ENCODE measurements at places on chromosomes 7 and 10.

DNA sequence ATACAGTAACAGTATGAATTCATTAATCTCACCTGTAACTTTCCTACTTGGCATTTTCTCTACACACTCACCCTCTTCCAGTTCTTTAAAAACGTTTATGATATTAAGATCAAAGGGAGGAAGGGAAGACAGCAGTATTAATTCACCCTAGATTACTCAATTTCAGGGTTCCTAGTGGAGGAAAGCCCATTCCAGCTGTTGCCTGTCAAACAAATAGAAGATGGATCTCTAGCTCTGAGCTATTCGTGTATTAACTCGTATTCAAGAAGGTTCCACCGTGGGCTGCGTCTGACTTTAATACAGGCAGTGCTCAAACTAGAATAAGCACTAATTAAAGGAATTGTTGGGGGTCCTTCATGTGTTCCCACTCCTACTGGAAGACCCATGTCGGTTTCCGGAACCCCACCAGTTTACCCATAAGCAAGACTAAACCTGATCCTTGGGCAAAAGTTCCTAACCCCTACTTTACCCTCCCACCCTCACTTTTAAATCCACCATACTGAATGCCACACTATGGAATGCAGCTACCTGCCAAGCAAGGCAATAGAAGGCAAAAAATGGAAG is 2.1 kb downstream of the NANOS1 start:
- DNase-seq, result no peak

DNA sequence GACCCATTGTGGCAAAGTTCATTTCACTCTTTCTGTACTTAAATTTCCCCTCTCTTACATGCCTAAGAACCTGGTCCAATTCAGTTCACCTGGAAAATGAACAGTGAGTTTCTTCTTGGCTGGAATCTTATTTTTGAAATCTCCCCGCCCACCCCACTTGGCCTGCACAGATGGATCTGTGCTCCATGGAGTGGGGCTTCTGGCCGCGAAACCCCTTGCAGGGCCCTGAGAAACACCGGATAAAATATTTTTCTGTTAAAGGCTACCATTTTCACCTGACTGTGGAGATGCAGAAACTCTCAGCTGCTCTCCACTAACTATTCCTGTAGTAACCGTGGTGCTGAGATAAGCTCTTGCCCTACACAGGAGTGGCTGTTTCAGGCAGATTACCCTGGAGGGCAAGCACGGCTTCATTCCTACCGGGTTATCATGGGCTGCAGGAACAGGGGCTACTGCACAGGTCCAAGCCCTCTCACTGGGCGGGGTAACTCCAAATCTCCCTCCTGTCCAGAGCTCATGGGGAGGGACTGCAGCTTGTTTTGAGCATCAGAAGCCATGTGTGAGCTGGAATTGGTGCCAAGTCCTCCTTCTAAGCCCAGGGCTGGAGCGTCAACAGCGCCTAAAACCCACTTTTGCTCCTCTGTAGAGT is 118.9 kb downstream of the PRPF18 start:
- DNase-seq, result no peak

GRCh38 chr10:132554053-132554990 is 16.7 kb downstream of the INPP5A start:
- no peak for DNase-seq

GRCh38 chr10:12051241-12051640 is 8.6 kb upstream of the UPF2 start:
- DNase-seq, result no peak

GRCh38 chr7:8384901-8385300 is 48.5 kb upstream of the NXPH1 start:
- no peak for DNase-seq

- peak; percentile 27 for DNase-seq
Observed at GRCh38 chr10:7233259-7233991, 177.4 kb downstream of the SFMBT2 start.

- DNase-seq, result peak; percentile 29
Observed at GRCh38 chr7:66138994-66139752, 24.5 kb downstream of the CRCP start.

DNA sequence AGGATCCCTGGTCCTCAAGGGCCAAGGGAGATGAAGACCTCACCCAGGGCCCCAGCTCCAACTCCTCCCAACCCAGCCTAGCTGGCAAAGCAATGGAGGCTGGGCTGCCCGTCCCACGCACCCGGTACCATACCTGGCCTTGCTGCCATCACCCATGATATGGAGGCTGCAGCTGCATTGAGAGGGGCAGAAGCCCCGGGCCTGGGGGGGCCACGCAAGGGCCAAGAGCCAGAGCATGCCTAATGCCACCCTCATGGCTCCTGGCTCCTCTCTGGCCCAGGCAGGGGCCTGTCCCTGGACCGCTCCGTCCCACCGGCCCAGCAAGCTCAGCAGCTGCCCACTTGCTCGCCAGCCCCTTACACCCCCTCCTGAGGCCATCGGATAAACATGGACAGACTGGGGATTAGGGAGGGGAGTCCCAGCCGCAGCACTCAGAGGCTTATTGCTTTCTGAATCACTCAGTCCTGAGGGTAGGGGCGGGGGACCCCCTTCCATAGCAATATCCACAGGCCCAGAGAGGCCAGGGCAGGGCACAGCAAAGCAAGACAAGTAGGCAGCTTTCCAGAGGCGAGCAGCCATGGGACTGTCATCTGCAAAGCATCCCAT is at the start of gene LRIT1:
Gene LRIT1, minus strand, starts transcription at position 362 of the 606 bp plus-strand sequence. Its CDS starts 107 bp downstream, at position 255.
- DNase-seq, result no peak

- peak; percentile 100 for DNase-seq
Observed at GRCh38 chr7:40437498-40437897, 302.7 kb downstream of the SUGCT start.

GRCh38 chr7:37921876-37922275 is 1.4 kb downstream of the EPDR1 start:
- no peak for DNase-seq

GRCh38 chr10:113241599-113242360 is 291.7 kb downstream of the TCF7L2 start:
- DNase-seq, result no peak

DNA sequence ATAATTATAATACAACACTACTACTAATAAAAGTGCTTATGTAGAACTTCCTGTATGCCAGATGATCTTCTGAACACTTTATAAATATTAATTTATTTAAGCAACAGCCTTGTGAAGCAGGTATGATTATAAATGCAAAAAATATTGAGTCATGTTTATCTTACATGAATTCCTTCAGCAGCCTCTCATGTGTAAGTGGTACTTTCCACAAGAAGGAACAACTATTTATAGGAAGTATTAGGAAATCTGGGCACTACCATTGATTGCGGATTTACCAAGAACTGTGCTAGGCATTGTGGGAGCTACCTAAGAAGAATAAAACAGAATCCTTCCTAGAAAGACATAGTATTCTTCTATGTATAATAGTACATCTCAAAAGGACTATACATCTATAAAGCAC is 10.7 kb upstream of the STEAP4 start:
- DNase-seq, result no peak

DNA sequence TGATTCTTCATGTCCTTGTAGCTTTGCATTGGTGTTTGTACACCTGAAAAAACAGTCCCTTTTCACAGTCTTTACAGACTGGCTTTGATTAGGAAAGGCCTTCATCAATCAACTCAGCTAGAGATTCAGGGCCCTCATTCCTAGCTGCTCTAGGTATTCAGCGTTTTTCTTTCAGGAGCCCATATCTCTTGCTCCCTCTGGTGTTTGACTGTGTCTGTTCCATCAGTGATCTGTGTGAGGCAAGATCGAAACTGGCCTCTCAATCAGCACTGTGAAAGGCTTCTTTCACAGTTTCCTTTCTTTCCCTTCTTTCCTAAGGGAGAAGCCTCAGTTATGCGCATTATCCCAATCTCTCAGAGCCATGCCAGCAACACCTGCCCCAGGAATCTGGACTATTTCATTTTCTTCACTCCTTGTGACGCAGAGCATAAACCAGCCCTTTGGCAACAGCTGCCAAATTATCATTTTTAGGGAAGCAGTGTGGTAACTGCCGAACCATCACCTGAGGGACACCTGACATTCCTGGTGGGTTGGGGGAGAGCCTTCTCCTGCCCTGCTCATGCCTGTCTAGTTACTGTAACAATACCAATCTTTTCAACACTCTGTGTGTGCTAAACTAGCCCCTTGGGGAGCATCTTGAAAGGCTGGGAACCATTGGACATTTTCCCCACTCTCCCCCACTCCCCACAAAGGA is 75.7 kb upstream of the CCDC71L start:
- peak; percentile 81 for DNase-seq

DNA sequence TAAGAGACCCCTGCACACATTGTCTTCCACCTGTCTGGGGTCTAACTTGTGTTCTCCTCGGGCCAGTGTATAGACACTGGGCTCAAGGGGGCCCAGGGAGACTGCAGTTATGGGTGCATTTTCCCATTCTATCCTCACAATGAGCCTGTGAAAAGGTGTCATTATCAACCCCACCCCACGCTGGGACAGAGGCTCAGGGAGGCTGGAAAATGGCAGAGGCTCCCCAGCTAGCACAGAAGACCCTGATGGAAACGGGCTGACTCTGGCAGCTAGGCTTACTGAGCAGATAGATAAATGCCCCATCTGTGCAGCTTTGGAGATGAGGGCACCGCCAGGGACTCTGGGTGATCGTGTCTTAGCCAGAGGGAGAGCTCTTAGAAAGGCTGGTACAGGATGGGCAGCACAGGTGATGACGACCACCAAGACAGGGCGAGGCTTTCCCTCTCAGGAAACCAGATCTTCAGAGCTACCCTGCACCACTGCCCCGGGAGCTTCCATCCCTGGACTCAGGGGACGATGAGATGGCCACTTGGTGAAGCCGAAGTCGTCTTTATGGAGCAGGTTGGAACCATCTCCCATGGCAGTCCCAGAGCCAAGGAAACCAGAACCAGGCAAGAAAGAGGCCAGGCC is 58.2 kb upstream of the CHST15 start:
- DNase-seq, result no peak

- DNase-seq, result no peak
Observed at GRCh38 chr7:141911391-141911790, 4.8 kb upstream of the OR9A4 start.

DNA sequence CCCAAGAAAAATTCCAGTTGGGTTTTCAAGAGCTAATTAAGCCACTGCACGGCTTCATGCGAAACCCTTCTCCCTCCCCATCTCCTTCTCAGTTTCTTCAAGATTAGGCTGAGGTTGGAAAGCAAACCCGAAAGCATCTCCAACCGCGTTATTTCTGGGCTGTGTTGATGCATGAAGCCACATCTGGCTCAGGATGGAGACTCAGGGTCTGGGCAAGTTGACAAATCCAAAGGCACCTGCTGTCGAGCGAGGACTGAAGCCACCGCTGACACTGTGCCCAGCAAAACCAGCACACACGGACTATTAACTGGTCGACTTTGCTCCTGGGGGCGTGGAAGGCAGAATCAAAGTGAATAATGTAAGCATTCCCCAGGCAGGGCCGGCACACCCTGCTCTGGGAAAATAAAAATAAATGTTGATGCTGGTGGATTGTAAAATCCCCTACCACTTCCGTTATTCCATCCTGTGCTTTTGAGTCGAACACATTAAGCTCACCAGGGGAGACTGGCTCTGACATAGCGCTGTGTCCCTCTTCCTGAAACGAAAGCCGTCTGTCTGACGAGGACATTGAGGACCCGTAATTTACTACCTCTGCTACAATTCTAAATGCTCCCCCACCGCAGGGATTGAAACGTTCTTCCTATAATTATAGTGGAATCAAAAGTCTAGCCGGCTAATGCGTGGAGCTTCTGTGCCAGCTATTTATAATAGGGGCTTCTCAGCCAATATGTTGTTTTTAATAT is 269.8 kb downstream of the ADARB2 start:
- DNase-seq, result no peak

DNA sequence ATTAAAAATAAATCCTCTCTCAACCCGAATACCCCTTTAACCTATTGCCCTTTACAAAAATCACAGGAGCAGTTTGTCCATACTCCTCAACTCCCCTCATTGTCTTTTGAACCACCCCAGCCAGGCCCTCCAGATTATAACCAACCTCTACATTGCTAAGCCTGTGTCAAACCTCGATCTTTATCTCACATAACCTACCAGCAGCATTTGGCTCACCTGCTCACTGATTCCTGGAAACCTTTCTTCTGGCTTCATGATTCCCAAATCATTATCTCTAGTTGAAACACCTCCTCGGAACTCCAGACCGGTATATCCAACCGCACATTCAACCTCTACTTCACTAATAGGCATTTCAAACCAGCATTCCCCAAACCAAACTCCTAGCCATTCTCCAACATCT is 11.8 kb downstream of the SEC61G start:
- no peak for DNase-seq

DNA sequence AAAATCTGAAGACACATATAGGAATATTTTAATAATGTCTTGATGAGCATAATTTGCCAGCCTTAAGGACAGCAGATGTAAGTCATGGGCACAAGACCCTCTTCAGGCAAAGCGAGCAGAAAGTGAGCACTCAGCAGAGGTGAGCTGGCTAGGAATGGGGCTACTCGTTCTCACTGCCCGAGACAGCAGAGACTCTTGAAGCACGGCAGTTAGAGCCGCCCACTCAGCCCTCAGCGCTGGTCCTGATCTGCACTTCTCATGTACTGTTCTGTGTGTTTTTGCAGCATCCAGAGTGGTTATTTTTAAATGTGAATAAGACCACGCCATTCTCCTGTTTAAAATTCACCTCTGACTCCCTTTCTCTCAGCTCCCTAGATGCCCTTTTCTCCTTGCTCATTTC is 65.3 kb downstream of the GFRA1 start:
- no peak for DNase-seq

DNA sequence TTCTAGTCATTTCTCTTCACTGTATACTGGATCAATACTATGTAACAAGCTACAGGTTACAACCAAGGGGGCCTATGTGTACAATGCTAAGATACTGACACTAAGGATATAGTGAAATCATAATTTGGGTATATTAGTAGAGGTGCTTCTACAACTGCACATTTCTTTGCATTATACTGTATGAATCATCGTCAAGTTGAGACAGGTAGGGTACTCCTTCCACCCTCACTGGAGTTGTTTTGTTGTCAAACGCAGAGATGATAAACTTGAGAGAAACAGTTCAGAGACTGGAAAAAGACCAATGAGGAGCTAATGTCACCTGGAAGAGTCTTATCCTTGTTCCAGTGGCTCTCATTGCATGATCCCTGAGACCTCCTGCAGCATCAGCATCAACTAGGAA is 208.2 kb upstream of the PRPS1L1 start:
- no peak for DNase-seq

GRCh38 chr7:91267171-91267955 is 3.1 kb downstream of the FZD1 start:
- no peak for DNase-seq

GRCh38 chr7:77327067-77327931 is 88.8 kb downstream of the GSAP start:
- DNase-seq, result peak; percentile 80

GRCh38 chr7:43511029-43511428 is 71.9 kb upstream of the STK17A start:
- DNase-seq, result no peak

- no peak for DNase-seq
Observed at GRCh38 chr10:94423627-94424026, 21.3 kb downstream of the TBC1D12 start.

- DNase-seq, result no peak
Observed at GRCh38 chr10:689452-690371, at the start of gene DIP2C. Gene DIP2C (minus strand): TSS chr10:689668. CDS start chr10:689578, 90 bp downstream.

DNA sequence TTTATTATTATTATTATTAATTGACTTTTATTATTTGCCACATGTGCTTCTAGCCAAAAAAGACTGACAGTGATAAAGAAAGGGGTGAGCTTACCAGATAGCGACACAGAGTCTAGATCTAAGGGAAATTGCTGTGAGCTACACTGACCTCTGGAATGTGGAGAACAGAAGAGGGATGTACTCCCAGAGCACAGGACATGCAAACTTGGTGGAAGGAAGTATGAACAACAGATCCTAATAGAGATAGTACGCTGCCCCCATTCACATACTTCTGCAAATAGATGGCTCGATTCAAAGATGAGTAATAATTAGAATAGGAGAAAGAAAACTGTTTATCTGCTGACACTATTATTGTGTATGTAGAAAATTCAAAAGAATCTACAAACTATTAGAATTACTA is 109.3 kb upstream of the HPS1 start:
- DNase-seq, result no peak
